ENCODE measurements at places on chromosomes 1 and 21.
A peak's percentile ranks its signal among the peaks of the same experiment; 100 is the strongest.

- DNase-seq, result no peak
Observed at GRCh38 chr1:26189331-26189730, 1.1 kb upstream of the CATSPER4 start.

DNA sequence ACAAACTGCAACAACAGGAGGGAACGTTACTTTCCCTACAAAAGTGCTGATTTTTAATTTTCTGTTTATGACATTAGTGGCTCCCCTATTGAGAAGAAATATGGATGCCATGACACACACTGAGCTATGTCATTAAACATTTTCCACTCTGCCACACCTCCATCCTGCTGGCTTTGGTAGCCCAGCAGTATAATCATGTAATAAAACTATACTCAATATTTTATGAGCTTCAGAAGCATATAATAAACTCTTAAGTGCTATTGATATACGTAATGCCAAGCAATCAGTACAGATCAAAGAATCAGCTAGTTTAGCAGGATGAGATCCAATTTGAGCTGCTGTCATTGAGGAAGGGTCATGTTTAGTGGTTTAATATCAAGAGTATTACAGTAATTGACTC lies 141.3 kb upstream of the LRRC7 start:
- DNase-seq, result no peak

DNA sequence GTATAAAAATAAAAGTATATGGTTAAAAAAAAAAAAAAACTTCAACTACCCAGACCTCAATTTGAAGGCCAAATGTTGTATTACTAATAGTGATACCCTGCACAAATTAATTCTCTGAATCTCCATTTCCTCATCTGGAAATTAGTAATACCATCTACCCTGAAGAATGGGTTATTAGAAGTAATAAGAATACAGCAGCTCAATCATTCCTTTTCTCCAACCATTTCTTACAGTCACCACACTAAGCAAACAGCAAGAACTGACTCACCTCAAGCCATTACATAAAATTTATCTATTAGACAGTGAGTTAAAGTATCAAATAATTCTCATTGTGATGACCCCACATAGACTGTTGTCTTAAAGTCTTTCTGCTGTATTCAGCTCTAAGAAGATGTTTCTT lies 39.6 kb downstream of the RERE start:
- no peak for DNase-seq

DNA sequence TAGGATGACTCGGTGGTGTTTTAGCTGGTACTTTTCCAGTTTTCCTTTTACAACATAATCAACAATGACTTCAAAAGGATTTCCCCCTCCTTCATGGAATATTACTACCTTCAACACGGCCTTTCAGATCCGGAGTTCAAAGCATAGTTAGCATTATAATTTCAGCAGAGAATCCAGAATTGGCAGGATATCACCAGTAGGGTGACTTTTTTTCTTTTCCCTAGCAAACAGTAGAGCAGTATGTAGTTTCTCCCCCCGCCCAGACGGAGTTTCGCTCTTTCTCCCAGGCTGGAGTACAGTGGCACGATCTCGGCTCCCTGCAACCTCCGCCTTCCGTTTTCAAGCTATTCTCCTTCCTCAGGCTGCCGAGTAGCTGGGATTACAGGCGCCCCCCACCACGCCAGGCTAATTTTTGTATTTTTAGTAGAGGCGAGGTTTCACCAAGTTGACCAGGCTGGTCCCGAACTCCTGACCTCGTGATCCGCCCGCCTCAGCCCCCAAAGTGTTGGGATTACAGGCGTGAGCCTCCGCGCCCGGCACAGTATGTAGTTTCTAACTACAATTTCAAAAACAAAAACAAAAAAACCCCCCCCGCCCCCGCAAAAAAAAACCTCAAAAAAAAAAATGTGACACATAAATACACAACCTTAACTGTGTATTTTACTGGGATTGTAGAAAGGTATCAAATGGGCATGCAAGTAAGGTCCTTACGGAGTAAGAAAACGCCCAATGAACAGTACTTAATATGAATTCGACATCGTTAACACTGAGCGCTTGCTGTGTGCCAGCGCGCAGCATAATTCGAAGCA lies 1.5 kb upstream of the COX20 start:
- DNase-seq, result peak; percentile 80

DNA sequence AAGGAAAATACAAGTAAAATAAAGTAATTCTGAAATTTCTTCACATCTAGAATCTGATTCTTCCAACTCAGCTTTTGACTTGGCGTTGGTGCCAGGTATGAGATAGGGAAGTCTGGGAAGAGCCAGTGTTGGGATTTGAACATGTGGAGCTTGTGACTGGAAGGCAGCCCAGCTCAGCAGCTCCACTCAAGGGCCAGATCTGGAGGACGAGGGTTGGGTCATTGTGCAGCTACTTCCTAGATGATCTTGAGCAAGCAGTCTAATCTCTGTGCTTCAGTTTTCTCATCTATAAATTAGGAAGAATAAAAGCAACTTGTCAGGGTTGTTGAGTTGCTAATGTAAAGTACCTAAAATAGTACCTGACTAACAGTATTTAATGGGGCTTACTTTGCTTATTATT lies 5.0 kb downstream of the ADARB1 start:
- no peak for DNase-seq

GRCh38 chr1:2465371-2466269 lies 10.5 kb upstream of the PLCH2 start:
- DNase-seq, result no peak

DNA sequence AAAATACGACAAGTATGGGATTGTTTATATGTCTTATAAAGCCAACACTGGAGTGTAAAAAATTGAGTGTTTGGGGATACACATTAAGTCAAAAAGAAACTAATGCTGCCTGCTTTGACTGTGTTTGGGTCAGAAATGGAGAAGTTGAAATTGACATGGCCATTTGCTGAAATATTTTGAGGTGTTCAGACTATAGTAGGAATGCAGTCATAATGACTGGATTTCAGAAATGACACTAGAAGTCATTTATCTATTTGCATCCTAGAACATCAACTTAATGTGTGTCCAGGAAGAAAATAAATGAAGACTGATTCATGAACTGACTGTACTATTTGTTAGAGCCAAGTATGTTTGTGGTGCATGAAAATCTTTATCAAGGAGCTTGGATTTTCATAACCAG lies 28.4 kb downstream of the RASAL2 start:
- DNase-seq, result no peak

- DNase-seq, result no peak
Observed at GRCh38 chr1:229262239-229262638, 8.7 kb upstream of the RAB4A start.

GRCh38 chr1:84078108-84078841 lies 65.8 kb upstream of the PRKACB start:
- no peak for DNase-seq

DNA sequence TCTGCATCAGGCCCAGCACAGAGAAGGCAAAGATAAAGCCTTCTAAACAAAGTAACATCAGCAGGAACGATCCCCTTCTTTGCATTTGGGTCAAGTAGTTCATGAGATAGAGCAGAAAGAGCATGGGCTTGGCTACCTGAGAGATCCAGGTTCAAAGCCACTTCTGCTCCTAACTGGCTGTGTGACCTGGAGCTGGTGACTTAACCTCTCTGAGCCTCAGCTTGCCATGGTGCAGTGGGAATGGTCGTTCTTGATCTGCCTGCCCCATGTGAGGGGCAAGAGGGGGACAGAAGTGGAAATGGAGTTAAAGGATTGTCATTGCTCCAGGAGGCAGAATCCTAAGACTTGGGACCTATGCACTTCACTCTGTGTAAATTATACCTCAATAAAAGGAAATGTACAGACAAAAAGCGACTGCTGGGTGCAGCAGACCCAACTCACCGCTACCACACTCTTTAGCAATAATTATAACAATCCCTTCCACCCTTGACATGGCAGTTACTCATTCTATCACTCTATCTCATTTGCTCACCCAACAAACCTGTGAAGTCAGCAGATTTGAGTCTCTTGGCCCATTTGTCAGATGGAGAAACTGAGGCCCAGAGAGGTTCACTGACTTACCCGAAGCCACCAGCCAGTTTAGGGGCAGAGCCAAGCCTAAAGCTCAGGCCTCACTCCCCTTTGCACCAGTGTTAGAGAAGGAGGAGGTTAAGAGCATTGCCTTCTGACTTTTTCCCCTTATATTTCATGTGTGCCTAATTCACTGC lies 1.5 kb upstream of the MATN1 start:
- DNase-seq, result no peak

GRCh38 chr1:31458287-31458896 lies 45.4 kb downstream of the SERINC2 start:
- no peak for DNase-seq

GRCh38 chr21:17513214-17514123 lies 626 bp downstream of the CXADR start:
- peak; percentile 45 for DNase-seq

GRCh38 chr1:104868794-104869193 lies 1119.1 kb downstream of the AMY1C start:
- DNase-seq, result no peak

- DNase-seq, result no peak
Observed at GRCh38 chr1:162020150-162020549, 3.5 kb downstream of the OLFML2B start.

DNA sequence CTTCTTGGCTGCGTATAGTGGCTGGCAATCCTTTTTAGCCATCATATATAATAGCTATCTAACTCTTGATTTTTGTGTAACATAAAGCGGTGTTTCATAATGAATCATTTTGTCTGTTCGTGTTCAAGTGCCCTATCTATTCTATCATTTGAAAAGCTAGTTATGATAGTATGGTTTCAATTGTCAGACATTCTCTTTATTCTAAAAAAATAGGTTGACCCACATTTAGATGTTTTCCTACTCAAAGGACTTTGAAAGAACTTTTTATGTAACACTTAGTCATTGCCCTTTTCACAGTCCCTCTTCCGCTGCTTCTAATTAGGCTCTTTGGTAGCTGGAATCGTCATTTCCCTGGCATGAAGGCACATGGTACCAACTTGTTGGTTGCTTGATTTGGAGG lies 272.2 kb upstream of the B3GALT2 start:
- no peak for DNase-seq

DNA sequence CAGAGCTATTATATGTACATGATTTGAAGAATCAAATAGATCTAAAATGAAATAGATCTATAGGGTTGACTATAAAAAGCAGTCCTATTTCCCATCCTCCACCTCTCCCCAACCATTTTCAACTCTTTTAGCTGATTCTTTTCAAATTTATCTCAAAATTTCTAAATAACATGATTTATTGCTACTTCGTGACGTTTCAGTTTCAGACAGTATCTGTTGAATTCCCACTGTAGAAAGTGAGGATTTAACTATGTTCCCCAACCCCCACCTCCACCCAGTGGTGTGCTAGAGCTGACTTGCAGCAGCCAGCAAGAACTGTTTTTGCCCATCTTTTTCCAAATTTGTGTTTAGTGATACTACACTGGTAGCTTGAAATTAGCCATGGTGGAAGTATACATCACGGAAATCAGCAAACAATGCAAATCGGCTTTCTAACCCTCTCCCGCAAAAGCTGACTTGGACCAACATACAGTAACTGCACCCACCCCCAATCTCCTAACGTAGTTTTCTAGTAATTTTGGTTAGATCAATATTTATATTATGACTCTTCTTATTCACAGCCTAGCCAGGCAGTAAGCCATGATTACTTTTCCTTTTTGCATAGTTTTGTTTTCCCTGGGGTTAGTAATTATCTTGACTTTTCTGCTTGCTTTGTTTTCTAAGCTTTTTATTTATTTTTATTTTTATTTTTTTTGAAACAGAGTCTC lies 10.9 kb downstream of the SEMA4A start:
- no peak for DNase-seq

DNA sequence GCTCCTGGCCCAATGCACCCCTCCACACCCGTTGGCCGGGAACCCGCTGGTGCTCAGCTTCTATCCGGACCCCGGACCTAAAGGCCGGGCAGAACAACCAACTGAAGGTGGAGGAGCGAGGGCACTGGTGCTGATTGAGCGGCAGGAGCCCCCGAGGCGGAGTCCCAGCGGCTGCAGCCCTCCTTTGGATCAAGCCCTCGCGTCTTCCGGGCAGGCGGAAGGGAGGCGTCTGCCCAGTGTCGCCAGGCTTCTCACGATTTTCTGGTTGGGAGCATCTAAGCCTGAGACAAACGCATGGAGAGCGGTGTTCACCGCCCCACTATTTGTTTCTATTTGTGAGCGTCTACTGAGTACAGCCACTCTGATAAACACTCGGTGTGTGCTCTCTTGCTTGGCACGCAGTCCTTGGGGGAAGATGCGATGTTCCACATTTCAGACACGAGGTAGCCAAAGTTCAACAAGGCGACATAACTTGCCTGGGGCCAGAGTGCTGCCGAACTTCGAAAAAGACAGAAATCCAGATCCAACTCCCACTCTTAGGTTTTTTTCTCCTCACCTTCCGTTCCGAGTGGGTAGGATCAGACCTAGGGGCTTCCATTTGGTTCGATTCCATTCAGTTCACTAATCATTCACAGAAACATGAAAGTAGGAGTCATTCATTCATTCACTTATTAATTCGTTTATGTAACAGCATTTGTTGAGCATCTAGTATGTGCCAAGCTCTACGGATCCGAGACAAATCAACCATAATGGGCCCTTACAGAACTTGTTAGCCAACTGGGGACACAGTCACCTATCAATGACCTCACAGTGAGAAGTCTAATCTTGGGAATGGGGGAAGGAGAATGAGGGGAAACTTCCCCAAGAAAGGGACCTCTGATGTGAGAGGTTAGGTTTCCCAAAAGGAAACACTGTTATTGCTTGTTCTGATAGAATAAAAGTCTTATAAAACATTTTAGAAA lies 4.9 kb upstream of the DMRTA2 start:
- DNase-seq, result no peak

GRCh38 chr21:39003982-39004633 lies 179.1 kb downstream of the PSMG1 start:
- DNase-seq, result no peak

DNA sequence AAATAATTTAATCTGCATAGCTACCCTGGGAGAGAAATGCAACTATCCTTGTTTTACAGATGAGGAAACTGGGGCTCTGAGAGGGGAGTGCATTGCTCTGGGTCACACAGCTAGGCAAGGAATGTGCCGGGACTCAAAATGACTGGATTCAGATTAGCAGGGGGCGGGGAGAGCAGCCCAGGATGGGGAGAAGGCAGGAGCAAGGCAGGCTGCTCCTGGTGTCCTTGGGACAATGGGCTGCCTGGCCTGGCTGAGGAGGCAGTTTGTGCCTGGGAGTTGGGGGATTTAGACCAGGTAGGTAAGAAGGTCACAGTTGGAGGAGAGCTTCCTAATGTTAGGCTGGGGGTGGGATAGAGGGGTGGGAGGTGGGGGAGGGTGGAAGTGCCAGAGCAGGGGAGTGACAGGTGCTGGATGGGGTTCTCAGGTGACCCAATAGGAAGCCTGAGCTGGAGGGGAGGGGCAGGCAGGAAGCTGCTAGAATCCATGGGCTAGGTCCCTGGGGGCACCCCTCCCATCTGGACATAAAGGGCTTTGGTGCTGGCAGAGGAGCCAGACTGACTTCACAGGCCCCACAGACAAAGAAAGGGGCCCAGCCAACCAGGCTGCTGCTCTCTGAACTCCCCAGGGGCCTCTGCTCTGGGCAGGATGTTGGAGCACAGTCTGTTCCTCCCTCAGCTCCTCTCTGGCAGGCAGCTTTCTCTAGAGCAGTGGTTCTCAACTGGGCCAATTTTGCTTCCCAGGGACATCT lies 29.0 kb downstream of the TRIM62 start:
- peak; percentile 53 for DNase-seq

GRCh38 chr1:71019233-71019969 lies 28.2 kb downstream of the PTGER3 start:
- DNase-seq, result no peak

- no peak for DNase-seq
Observed at GRCh38 chr1:9476790-9477463, 62.3 kb upstream of the SLC25A33 start.

- no peak for DNase-seq
Observed at GRCh38 chr21:40620386-40621145, 226.4 kb downstream of the DSCAM start.
